ENCODE measurements at places on chromosomes 5 and 9. TPM values are rescaled to one million over a fixed set of nuclear protein-coding genes. Genes with fewer than 3 reads are reported as not detected.

DNA sequence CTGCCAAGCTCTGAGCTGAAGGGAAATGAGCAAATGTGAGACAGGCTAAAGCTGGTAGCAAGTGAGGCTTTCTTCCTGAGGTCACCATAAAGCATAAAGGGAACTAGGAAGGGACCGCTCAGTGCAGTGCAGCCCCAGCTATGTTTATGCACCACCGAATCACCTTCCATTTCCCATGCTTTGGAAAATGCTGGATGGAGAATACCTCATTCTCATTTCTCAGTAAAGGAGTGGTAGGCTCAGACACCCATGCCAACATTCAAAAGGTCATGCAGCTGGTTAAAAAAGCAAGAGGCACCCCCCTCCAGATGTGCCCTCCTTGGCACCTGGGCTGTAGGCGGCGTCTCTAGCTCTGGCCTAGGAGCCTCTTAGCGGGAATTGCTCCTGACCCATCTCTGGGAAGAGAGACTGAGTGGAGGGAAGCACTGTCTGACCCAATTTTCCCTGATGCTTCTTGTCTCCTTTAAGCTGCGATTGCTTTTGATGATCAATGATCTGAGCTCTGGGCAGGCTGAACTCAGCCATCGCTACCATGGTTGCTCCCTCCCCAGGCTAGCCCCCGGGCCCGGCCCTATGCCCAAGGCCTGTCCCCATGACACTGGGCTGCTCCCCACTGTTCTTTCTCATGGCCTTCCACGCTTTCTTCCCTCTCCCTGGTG is 58.7 kb downstream of the ZNF354C start:
- no peaks in the 10 kb centered on the region for H3K4me1 ChIP-seq
- H3K36me3 ChIP-seq = no peaks in the 10 kb centered on the region
- DNase-seq = no peak
- no peak overlapping the region for H3K4me3 ChIP-seq
- H3K27me3 ChIP-seq = no peaks in the 10 kb centered on the region

DNA sequence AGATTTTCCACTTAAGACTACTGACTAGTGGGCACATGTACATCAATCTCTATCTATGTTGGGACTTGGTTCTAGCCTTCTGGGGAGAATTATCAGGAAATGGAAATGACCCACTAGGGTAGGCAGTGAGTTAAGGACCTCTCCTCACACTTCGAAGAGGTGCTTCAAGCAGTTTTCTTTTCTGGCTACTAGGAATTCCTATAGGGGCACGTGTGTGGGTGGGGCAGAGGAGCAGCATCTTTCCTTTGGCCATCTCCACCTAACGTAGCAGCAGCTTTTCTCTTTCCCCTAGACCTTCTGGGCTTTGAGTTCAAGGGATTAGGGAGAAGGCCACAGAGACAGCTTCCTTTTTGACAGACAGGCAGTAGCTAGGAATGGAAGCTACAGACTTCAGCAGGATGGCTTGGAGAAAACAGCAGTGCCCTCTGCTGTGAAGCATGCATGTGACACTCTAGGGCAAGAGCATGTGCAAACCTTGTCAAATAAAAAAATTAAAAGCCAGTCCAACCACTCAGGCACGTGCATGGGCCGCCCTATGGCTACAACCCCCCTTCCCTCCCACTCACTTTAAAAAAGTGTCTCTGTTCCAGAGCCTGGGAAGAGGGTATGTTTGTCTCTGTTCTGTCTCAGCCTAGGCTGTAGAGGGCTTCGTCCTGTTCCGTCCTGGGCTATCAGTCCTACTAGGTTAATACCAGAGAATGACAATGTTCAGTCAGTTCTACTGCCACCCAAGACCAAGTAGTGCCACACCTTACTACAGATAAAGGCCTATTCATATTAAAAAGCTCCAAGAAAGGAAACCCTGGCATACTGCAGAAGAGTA is 8.7 kb upstream of the GFRA3 start:
- no peaks in the 10 kb centered on the region for H3K4me1 ChIP-seq
- H3K4me3 ChIP-seq = no peak overlapping the region
- no peaks in the 10 kb centered on the region for H3K36me3 ChIP-seq
- DNase-seq = peak; percentile 13

DNA sequence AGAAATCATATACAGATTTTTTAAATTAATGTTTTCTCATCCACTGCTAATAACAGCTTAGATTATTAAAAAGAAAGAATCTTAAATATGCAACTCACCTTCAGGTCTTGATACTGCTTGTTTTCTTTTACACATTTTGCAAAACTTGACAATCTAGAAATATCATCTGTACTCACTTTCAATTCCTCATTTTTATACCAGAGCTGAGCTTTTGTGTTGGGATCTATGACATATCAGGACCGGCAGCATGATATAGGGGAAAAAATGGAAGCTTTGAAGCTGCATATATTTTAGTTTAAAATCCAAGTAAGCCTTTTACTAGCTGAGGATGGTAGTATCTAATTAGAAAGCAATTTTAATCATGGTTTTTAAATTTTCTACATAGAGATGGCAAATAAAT is 75.7 kb upstream of the SMARCA2 start:
- no peaks in the 10 kb centered on the region for H3K4me1 ChIP-seq
- no peak for DNase-seq
- no peaks in the 10 kb centered on the region for H3K36me3 ChIP-seq
- H3K27me3 ChIP-seq = no peaks in the 10 kb centered on the region

DNA sequence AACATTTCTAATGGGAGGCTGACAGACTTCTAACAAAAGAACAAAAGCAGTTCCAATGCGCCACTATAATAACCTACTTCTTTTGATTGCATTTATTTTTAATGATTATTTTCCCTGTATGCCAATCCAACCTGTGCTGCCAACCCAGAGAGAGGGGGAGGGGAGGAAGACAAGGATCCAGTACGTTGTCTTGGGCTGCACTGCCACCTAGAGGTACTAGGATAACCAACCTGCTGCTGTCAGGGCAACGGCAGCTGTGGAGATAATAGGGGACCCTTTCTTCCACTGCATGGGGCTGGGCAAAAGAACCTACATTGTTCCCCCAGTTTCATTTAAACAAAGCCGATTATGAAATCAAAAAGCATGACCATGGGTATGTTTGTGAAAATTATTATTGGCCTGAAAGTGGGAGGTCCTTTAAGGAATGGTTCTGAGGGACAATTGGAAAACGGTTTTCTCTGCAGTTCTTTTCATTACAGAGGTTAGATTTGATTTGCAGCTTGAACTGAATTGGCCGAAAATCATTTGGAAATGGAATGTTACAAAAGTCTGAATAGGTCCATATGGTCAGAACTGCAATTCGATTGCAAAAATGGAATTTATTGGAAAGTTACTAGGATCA is 101.3 kb downstream of the RASEF start:
- H3K4me1 ChIP-seq = no peaks in the 10 kb centered on the region
- no peak for DNase-seq
- no peak overlapping the region for H3K27ac ChIP-seq
- no peaks in the 10 kb centered on the region for H3K36me3 ChIP-seq

- no peak overlapping the region for H3K4me3 ChIP-seq
- no peaks in the 10 kb centered on the region for H3K27me3 ChIP-seq
- DNase-seq = no peak
- H3K36me3 ChIP-seq = no peaks in the 10 kb centered on the region
Measured at GRCh38 chr9:114112325-114112724, 13.2 kb upstream of the KIF12 start.

- H3K27ac ChIP-seq = peak overlapping the region; percentile 39
- DNase-seq = peak; percentile 51
- H3K4me3 ChIP-seq = no peak overlapping the region
- peaks cover 11% of the 10 kb centered on the region for H3K36me3 ChIP-seq
- H3K27me3 ChIP-seq = no peaks in the 10 kb centered on the region
Measured at GRCh38 chr5:150544611-150545219, 36.8 kb downstream of the NDST1 start.

- H3K36me3 ChIP-seq = no peaks in the 10 kb centered on the region
- DNase-seq = no peak
- H3K27ac ChIP-seq = no peak overlapping the region
- H3K27me3 ChIP-seq = no peaks in the 10 kb centered on the region
- no peak overlapping the region for H3K4me3 ChIP-seq
Measured at GRCh38 chr5:128956164-128956563, 9.1 kb upstream of the SLC27A6 start.

DNA sequence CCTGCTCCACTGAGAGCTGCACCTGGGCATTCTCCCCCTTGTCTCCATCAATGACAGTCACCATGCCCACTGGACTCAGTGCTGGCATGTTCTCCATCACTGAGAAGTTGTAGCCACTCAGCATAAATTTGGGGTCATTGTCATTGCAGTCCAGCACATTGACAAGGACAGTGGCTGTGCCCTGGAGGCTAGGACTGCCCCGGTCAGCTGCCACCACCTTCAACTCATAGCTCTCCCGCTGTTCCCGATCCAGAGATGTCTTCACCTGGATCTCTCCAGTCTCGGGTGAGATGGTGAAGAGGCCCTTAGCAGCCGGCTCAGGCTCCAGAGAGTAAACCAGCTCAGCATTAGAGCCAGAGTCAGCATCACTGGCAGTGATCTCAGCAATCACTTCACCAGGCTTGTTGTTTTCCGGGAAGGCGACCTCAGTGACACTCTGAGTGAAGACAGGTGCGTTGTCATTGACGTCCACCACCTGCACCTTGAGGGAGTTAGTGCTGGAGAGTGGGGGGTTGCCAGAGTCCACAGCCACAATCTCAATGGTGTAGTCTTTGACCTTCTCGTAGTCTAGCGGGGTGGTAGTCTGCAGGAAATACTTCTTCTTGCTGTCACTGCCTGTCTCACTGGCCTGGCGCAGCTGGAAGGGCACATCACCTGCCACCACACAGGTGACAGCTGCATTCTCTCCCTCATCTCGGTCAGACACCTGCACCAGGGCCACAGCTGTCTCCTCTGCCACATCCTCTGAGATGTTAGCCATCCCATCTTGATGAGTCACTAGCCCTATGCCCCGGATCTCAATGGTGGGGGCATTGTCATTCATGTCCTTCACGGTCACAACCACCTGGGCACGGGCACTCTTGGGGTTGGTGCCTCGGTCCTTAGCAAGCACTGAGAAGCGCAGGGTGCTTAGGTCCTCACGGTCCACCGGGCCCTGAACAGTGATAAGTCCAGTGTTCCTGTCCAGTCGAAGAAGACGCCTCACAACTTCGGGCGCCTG is 13.5 kb downstream of the PCDH1 start:
- no peaks in the 10 kb centered on the region for H3K36me3 ChIP-seq
- no peak overlapping the region for H3K27ac ChIP-seq
- H3K27me3 ChIP-seq = peaks cover 2% of the 10 kb centered on the region
- H3K4me1 ChIP-seq = no peaks in the 10 kb centered on the region
- no peak for DNase-seq

GRCh38 chr5:51846015-51846414 is 462.8 kb downstream of the ISL1 start:
- no peaks in the 10 kb centered on the region for H3K4me1 ChIP-seq
- H3K27me3 ChIP-seq = no peaks in the 10 kb centered on the region
- H3K36me3 ChIP-seq = no peaks in the 10 kb centered on the region

GRCh38 chr5:17105744-17106418 is 111.5 kb upstream of the BASP1 start:
- no peaks in the 10 kb centered on the region for H3K36me3 ChIP-seq
- no peak overlapping the region for H3K27ac ChIP-seq
- H3K4me1 ChIP-seq = no peaks in the 10 kb centered on the region
- H3K4me3 ChIP-seq = no peak overlapping the region

GRCh38 chr5:118863345-118863744 is 125.0 kb downstream of the DTWD2 start:
- H3K27me3 ChIP-seq = no peaks in the 10 kb centered on the region
- no peak overlapping the region for H3K4me3 ChIP-seq
- H3K4me1 ChIP-seq = no peaks in the 10 kb centered on the region
- no peak overlapping the region for H3K27ac ChIP-seq
- no peak for DNase-seq

DNA sequence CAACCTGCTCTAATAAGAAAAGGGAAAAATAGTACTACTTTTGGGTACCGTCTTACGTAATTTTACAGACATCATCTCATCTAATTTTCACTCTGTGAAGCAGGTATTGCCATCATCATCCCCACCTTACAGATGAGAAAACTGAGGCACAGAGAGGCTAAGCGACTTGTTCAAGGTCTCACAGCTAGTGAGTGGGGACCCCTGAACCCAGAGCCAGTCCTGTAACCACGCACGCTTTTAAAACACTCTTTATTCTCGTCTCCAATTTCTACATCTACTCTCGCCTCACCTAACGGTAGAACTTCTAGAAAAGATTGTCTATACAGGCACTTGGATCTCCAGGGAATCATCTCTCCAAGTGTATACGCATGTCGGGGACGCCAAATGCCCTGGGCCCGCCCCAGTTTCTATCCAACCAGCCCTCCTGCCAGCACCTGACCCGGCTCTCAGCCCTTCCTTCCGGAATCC is 1.5 kb upstream of the TRAF1 start:
- no peaks in the 10 kb centered on the region for H3K27me3 ChIP-seq
- peak overlapping the region; percentile 55 for H3K4me3 ChIP-seq
- no peaks in the 10 kb centered on the region for H3K36me3 ChIP-seq
- peaks cover 11% of the 10 kb centered on the region for H3K4me1 ChIP-seq

DNA sequence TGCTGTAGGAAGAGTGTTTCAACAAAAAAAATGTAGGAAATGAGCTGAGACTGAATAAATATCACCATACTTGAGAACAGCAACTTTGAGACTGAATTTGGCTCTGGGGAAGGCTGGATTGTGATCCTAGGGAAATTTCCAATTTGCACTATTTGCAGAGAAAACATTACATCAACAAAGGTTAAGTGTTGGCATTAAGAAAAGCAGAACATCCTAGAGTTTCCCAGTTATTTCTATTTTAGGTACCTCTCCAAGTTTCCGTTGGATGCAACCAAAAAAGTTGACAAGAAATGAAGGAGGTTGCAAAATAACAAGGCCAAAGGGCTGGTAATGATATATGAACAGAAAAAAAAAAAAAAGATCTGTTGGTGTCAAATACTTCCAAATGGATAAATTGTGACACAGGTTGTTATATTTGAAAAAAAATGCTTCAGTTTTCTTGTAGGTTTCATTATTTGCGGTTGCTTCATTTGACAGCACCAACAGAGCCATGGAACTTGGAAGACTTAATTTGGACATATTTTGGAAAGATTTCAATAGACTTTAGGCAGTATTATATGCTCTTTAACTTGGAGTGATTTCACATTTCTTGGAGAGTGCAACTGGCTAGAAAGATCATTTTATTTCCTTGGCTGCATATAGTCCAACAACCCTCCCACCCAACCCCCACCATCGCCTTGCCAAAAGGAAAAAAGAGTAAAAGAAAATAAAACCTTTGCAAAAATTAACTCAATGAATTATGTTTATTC is 230.8 kb downstream of the ZNF608 start:
- no peak for DNase-seq
- H3K4me3 ChIP-seq = no peak overlapping the region
- H3K27me3 ChIP-seq = no peaks in the 10 kb centered on the region
- H3K36me3 ChIP-seq = no peaks in the 10 kb centered on the region
- H3K4me1 ChIP-seq = no peaks in the 10 kb centered on the region
- H3K27ac ChIP-seq = no peak overlapping the region

PTGS1 gene
- 61.2 TPM for total RNA-seq

FOXD4 gene
- total RNA-seq = 0.23 TPM

IL3 gene
- total RNA-seq = not detected

DDX46 gene
- 90.8 TPM for total RNA-seq

BHMT2 gene
- not detected for total RNA-seq

KIF4B gene
- total RNA-seq = 0.10 TPM

SLC25A48 gene
- total RNA-seq = not detected
